Placental epithelial cell (primary cell): ENCODE measurements at places on chromosomes 13 and 19. TPM values are rescaled to one million over a fixed set of nuclear protein-coding genes. Genes with fewer than 3 reads are reported as not detected.

TMEM255B gene
- under 0.01 and 0.65 TPM in 2 replicates for total RNA-seq

LNX2 gene
- 7.9 and 11.1 TPM in 2 replicates for total RNA-seq

TICAM1 gene
- total RNA-seq = 3.3 and 3.5 TPM in 2 replicates

ACP4 gene
- not detected in 2 replicates for total RNA-seq

OPA3 gene
- total RNA-seq = 11.8 and 23.4 TPM in 2 replicates
